Purkinje cell (primary cell): ENCODE measurements at places on chromosomes 13 and 19. TPM values are rescaled to one million over a fixed set of nuclear protein-coding genes. Genes with fewer than 3 reads are reported as not detected.

CDC42EP5 gene
- polyA plus RNA-seq, result not detected in 2 replicates

KIR2DL3 gene
- polyA plus RNA-seq, result not detected in 2 replicates

SIGLEC12 gene
- not detected in 2 replicates for polyA plus RNA-seq

PROZ gene
- not detected in 2 replicates for polyA plus RNA-seq

CLEC11A gene
- 2.5 and 6.0 TPM in 2 replicates for polyA plus RNA-seq

ZNF30 gene
- polyA plus RNA-seq, result 4.4 and 4.6 TPM in 2 replicates

LIM2 gene
- polyA plus RNA-seq, result not detected in 2 replicates

ZNF808 gene
- 13.8 and 17.9 TPM in 2 replicates for polyA plus RNA-seq

PRR12 gene
- 0.06 and 0.07 TPM in 2 replicates for polyA plus RNA-seq

IGFL2 gene
- polyA plus RNA-seq, result not detected in 2 replicates

MAG gene
- polyA plus RNA-seq, result 0.22 TPM in 1 of 2 replicates, not detected in the other

HOMER3 gene
- 6.3 and 23.4 TPM in 2 replicates for polyA plus RNA-seq

CASP14 gene
- polyA plus RNA-seq, result not detected in 2 replicates

MEF2B gene
- not detected in 2 replicates for polyA plus RNA-seq

PCDH17 gene
- polyA plus RNA-seq, result 142 and 190 TPM in 2 replicates

ZNF155 gene
- polyA plus RNA-seq, result 1.3 and 3.4 TPM in 2 replicates
